Non-pigmented ciliary epithelial cell (primary cell): ENCODE measurements at places on chromosomes 1 and 21.

- DNase-seq: no peak
Measured at GRCh38 chr21:36747815-36748383, 49.0 kb downstream of the SIM2 start.

DNA sequence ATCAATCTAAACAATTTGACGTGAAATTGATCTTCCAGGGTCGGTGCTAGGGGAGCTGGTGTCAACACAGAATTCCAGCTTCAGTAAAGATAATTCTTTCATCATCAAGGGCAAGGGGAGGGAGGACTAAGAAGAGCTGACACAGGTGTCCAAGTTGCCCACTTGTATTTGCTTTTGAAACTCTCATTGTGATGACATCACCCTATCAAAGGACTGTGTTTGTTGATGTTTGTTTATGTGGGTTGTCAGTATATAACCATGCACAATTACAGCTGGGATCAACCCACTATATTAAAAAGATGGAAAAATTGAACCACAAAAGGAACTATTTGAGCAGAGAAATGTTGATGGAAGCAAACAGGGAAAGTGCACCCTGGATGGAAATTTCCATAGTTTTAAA lies 48.8 kb downstream of the ZC3H11B start:
- DNase-seq: no peak

GRCh38 chr21:46549650-46550049 lies 55.2 kb downstream of the S100B start:
- no peak for DNase-seq

DNA sequence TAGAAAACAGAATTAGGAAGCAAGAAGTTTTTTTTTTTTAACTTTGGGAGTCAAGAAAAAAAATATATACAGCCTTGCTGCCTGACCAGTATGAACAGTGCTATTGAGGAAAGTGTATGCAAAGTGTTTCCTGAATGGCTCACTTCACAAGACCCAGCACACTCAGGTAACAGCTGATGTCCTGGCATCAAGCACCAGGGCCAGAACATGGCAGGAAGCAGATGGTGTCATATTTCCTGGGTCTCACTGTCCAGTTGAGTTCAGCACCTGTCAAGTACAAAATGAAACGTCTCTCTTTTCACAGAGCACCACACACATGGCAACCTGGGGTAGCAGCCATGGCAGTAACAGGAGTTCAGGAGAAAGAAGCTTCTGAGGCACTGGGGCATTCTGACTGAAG lies 372.3 kb downstream of the TTLL7 start:
- DNase-seq: no peak

DNA sequence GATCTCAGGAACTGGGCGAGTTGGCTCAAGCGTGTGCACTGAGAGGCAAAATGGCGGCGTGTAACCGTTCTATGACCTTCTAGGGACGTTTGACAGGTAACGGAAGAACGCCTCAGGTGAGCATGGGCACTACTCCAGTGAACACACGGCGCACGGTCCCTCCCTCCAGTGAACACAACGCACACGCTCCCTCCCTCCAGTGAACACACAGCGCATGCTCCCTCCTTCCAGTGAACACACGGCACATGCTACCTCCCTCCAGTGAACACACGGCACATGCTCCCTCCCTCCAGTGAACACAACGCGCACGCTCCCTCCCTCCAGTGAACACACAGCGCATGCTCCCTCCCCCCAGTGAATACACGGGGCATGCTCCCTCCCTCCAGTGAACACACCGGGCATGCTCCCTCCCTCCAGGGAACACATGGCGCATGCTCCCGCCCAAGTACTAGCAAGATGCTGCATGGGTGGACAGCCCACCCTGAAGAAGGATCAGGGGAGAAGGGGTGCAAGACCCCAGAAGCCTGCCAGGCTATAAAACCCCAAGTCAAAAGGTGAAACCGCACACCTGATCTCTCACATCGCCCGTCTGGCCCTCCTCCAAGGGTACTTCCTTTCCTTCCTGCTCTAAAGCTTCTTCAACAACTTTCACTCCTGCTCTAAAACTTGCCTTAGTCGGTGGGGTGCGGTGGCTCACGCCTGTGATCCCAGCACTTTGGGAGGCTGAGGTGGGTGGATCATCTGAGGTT lies 3.5 kb downstream of the C1orf159 start:
- DNase-seq: no peak

- no peak for DNase-seq
Measured at GRCh38 chr1:46026531-46026930, 105.9 kb downstream of the PIK3R3 start.

GRCh38 chr1:41503538-41504113 lies 19.1 kb upstream of the EDN2 start:
- no peak for DNase-seq

GRCh38 chr21:20424943-20425342 lies 573.3 kb upstream of the NCAM2 start:
- no peak for DNase-seq

GRCh38 chr1:65525266-65526048 lies 105.0 kb downstream of the LEPR start:
- DNase-seq: no peak

- DNase-seq: no peak
Measured at GRCh38 chr21:22855581-22855980, 1857.4 kb downstream of the NCAM2 start.

- no peak for DNase-seq
Measured at GRCh38 chr1:45913731-45914501, 110.5 kb downstream of the MAST2 start.

DNA sequence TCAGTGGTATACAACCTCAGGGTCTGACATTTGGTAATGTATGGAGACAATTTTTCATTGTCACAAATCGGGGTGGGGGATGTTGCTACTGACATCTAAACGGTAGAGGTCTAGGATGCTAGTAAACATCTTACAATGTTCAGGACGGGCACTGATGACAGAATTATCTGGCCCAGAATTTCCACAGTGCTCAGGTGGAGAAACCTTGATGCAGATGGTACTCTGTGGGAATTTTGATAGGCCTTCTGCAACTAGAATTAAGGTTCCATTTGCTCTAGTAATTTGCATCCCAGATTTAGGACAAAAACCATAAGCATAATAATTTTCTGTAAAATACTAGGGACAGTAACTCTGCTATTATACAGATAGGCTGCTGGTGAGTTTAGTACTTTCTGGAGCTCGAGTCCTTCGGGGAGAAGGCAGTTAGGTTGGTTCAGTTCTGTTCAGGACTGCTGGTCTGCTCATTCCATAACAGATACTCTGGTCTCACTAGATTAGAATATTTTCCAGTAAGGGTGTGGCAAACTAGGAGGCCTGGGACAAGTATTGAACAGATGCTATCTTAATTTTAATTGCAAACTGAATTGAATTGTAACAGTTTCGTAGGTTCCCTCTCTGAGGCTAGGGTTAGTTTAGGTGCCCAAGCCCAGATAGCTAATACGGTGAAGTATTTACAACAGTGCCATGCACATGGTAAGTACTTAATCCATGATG lies 11.4 kb downstream of the METTL13 start:
- DNase-seq: no peak

DNA sequence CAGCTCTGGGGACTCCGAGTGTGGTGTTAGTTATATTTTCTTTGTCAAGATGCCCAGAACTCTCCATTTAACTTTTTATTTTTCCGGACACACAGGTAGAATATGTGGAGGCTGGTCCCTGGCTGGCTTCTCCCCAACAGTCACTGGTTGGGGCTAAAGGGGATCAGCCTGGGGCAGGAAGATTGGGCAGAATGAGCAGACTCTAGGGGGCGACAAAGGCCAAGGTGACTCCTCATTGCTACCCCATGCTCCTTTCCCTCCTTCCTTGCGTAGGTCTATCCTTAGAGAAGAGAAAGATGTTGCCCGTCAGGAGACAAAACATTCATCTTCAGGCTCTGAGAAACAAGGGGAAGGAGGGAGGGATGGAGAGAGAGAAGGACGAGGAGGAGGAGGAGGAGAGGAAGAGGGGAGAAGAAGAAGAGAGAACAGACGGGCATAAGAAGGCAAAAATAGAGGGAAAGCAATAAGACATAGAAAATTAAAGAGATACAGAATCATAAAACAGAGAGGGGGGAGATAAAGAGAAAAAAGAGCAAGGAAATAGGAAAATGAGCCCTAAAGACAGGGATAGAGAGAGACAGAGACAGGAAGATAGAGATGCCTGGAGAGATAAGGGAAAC lies 89.9 kb downstream of the FOXD2 start:
- DNase-seq: no peak

DNA sequence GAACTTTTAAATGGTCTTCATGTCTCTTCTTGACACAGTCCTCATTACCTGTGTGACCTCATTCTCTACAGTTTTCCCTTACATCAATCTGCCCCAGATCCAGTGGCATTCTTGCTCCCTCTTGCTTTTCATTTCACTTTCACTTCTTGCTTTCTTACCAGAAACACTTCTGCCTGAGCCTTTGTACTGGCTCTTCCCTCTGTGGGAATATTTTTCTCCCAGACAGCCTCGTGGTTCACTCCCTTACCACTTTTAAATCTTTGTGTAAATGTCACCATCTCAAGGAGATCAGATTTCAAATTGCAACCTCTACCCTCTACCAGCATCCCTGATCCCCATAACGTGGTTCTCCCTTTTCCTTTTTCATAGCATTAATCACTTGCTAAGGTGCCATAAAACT lies 73.2 kb downstream of the DISC1 start:
- no peak for DNase-seq

DNA sequence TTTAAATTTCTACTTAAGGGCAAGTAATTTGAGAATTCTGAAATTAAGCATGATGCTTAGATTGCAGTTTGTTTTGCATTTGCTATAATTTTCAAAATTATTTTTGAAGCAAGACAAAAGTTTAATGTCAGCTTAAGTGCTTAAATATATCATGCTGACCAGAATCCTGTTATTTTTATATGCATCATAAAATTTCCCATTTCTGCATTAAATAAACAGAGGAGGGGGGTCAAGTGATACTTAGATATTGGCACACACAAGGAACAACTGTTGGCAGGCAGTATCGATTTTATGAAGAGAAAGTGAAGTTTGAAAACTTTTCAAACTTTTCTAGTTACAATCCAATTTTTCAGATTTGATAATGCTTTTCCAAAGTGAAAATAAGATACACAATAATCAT lies 61.0 kb downstream of the MIER1 start:
- no peak for DNase-seq

- DNase-seq: no peak
Measured at GRCh38 chr1:108570128-108570527, 10.2 kb downstream of the EEIG2 start.

DNA sequence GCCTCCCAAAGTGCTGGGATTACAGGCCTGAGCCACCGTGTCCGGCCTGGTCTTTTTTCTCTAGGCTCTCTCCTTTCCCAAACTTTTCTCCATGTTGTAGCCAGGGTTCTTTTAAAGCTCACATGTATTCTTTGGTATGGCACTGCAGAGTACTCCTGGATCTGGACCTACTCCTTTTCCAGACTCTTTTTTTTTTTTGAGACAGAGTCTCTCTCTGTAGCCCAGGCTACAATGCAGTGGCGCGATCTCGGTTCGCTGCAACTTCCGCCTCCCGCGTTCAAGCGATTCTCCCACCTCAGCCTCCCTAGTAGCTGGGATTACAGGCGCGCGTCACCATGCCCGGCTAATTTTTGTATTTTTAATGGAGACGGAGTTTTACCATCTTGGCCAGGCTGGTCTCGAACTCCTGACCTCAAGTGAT lies 602 bp upstream of the MED18 start:
- no peak for DNase-seq

GRCh38 chr1:2381741-2382620 lies 9.4 kb downstream of the MORN1 start:
- no peak for DNase-seq

GRCh38 chr1:109373126-109373525 lies 24.6 kb downstream of the SORT1 start:
- DNase-seq: no peak

DNA sequence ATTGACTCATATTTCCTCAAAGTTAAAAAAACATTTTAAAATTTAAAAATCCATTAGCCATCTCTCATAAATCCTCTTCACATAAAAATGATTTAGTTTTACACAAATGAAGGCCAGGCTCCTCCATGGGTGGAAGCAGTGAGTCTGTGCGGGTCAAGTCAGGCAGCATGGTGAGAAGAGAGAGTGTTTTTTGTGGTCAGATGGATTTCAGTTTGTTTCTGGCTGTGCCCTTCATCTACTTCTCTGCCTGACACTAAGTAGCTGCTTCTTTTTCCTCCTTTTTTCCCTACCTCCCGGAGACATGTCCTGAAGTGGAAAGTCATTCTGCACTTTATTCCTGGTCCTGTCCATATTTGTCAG lies 10.3 kb downstream of the PLA2G4A start:
- DNase-seq: no peak

DNA sequence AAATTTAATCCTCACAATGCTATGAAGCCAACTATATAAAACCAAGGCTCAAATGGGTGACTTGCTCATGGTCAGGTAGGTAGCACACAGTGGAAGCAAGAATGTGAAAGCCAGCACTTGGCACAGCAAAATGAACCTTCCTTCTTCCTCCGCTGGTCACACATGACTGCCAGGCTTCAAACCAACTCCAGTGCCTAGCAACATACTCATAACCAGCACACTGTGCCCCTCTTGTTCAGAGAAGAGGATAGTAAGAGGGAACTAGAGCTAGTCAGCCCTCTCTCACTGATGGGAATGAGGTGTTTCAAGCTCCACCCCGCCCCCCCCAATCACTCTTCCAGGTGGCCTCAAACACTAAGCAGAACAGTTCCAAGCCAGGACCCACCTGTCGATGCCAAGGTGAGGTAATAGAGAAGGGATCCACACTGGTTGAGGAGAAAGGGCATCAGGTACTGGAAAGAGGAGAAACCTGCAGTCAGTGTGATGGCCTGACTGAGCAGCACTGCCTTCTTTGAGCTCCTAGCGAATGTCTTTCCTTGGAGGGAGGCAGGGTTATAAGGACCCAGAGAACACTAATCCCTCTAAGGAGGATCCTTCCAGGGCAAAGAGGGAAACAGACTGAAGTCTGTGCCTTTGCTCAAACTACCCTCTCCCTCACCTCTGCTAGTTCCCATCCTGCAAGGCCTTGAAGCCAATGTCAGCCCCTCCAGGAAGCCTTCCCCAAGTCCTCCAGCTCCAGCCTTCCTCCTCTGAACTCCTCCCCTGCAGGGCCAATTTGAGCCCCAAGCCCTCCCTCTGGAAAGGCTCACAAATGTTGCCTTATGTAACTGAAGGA lies 1.2 kb downstream of the TMEM234 start:
- no peak for DNase-seq

- DNase-seq: no peak
Measured at GRCh38 chr1:10204003-10204642, 6.2 kb upstream of the KIF1B start.

DNA sequence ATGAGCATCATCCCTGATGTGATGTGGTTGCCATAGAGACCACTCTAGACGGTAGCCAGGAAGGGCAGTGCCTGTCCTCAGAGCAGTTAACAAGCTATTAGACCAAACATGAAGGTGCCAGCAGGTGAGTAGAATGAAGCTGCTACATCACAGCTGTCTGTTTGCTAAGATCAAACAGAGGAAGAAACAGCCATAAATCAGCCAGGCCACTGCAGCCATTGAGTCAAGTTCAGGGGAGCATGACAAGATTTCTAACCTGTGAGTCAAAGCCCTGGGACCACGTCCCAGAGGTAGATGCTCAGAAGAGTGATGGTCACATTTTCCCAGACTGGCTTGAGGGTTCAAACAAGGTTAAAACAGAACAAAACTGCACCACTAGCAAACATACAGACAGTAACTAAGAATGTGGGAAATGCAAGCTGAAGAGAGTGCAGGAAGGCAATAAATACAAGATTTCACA lies 450.6 kb upstream of the DAB1 start:
- no peak for DNase-seq
